ENCODE measurements at places on chromosomes 5 and 9. TPM values are rescaled to one million over a fixed set of nuclear protein-coding genes. Genes with fewer than 3 reads are reported as not detected.

DNA sequence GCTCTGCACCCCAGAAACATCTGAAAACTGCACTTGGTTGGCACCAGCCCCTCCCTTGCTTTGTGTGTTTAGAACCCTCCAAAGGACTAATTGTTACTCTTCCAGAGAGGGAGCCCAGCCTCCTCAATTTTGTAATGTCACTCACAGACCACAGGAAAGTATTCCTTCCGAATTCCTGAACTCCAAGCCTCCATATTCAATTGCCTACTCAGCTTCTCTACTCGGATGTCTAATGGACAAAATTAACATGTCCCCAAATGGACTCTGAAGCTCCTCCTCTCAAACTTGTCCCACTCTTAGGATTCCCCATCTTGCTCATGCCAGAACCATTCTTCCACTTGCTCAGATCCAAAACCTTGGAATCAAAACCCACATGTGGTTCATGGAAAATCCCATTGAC is 3.9 kb upstream of the TMEM171 start:
- DNase-seq, result no peak

DNA sequence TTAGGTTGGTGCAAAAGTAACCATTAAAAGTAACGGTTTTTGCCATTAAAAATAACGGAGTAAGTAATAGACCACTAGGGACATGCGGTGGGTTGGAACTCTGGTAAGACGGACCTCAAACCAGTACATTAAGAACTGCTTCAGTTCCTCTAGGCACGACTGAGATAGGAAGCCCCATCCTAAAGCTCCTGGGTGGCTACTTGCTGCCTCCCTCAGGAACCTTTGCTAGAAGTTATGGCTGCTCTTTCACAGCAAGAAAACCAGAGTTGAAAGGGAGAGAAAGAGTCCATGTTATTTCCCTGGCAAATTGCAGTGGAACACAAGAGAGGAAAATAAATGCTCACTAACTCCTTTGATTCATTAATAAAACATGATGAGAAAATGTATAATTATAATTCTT is 47.6 kb downstream of the MCTP1 start:
- DNase-seq, result no peak

GRCh38 chr5:83516377-83516776 is 44.8 kb downstream of the VCAN start:
- peak; percentile 54 for DNase-seq

GRCh38 chr5:169649486-169649885 is 12.4 kb downstream of the DOCK2 start:
- DNase-seq, result no peak

DNA sequence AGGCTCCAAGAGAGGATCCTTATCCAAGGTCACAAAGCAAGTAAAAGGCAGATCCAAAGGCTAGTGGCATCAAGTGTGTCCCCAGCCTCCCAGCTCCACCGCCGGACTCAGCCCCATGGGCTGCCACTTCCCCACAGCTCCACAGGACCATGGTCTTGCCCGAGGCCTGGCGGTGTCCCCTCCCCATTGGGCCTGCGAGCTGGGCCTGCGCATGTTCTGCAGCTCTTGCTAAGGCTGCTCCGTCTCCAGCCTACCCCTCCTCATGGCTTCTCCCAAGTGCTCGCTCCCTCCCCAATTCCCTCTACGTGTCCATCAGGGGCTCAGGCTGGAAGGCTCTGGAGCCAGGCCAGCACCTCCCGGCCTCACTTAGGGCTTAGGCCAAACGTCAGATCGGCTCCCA is 29.4 kb downstream of the DBH start:
- no peak for DNase-seq

DNA sequence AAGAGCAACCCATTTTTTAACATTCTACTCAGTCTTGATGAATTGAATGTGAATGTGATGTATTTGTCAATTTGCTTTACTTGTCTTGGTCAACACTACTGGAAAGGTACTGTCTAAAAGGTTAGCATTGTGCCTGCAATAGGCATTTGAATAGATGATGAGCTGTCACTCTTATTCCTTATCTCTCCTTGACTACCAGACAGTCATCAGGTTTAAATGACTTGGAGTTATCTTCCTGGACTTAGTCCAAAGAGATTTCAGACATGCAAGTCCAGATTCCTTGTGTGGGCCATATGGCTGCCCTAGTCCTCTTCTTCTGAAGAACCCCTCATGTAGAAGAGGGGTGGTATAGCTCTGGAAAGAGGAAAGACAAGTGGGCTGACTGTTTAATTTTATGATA is 4.8 kb downstream of the ARHGEF28 start:
- no peak for DNase-seq

DNA sequence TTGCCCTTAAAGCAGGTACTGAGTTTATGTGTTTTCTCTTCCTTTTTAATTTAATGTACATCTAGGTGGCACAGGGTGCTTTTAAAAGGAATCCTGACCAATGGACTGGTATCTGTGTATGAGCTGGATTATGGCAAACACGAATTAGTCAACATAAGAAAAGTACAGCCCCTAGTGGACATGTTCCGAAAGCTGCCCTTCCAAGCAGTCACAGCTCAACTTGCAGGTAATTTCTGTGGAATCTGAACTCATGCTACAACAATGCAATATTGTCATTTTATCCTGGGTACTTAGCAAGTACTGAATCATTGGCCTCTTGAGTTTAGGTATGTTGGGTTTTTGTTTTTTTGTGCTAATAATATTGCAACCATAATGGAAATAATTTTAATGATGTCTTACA is 14.4 kb upstream of the TMOD1 start:
- DNase-seq, result no peak

CEP72 gene
- 2.0 TPM for total RNA-seq

- no peak for DNase-seq
Measured at GRCh38 chr5:38757451-38758245, 88.2 kb upstream of the OSMR start.

FIBCD1 gene
- total RNA-seq, result 0.18 TPM

DNA sequence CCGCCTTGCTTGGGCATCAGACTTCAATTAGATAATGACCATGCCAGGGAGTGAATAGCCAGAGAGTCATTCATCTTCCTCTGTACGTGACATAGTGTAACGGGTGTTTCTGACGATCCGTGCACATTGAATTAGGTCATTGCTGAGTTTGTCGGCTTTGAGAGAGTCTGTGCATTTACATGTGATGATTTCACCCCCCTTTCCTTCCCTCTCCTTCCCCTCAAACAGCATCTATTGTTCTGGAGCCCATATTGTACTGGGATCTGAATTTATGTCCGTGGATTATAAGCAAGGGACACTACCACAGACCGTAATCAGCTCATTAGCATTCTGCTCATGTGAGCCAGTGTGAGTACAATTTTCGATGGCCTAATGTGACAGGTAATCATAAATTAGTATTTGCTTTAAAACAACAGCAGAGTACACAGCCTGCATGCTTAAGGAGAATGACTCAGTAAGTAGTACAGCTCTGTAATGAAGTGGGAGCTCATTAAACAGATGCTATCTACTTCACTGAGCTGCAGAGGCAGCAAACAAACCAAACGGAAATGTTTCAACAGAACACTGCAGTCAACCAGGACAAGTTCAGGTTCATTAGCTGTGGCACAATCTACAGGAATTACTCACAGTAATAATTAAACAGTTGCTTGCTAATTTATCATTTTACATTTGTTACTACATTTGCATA is 302.1 kb downstream of the CSNK1G3 start:
- DNase-seq, result no peak

DNA sequence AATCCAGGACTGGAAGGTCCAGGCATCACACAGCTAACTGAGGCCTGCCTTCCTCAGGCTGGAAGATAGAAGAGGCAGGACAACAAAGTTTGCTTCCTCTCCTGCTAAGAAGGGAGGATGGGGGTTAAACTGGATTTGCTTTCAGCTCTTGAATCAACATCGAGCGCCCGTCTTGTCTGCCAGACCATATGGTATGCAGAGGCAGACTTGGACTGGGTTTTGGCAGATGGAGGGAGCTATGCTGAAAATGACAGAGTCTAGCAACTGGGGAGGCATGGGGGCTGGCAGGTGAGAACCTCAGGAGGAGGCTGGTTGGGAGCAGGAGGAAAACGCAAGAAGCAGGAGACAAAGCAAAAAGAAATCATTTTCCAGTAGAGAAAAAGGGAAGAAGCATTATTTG is 289.5 kb upstream of the IL12B start:
- DNase-seq, result no peak

DNA sequence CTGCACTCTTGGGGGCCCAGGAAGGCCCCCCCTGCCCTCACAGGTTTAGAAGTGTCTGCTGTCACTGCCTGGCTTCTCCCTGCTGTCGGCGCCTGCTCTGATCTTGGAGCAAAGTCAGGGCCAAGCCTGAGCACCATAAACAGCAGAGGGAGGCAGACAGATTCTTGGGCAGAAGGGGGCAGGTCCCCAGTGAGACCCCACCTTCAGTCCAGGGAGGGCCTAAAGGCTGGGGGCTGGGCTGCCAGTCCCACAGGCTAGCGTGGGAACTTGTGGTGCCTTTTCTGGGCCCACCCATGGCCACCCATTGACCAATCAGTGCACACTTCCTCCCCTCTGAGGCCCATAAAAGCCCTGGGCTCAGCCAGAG is 124.0 kb downstream of the OLFM1 start:
- no peak for DNase-seq

GRCh38 chr9:93064392-93065134 is 6.1 kb downstream of the SUSD3 start:
- peak; percentile 82 for DNase-seq

DNA sequence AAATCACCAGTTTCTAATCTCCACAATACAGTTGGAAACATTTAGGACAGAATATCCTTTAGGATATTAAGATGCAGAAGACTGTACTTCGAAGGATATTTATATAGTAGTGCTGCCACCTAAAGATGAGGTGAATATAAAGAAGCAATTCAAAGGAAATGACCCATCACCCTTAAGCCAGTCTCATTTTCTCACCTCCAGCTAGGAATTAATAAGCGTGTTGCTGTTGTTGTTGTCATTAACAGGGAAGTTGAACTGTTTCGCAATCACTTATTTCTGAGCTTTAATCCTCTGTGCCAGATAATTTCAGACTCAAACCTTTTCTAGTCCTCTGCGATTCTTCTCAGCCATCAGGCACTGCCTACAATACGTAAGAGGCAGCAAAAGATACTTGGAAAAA is 7.8 kb upstream of the PURA start:
- peak; percentile 20 for DNase-seq

GRCh38 chr9:128771094-128771721 is 519 bp downstream of the ZER1 start:
- DNase-seq, result no peak

DNA sequence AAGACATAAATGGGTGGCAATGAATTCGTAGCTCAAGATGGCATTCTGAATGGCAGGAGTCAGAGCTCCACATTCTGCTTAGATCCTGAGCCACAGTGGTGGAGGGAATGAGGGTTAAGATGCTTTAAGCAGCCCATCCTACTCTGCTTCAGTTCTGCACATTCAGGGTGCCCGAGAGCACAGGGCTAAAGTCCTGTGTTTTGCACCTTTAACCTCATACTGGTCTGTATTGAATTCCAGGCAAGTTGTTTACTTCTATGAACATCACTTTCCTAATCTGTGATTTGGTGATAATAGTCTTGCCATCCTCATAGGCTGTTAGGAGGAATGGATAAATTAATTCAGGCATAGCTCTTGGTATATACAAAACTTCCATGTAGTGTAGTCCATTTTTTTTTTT is 321.6 kb upstream of the CD180 start:
- no peak for DNase-seq

GRCh38 chr5:6108540-6108848 is 269.9 kb downstream of the MED10 start:
- no peak for DNase-seq

DNA sequence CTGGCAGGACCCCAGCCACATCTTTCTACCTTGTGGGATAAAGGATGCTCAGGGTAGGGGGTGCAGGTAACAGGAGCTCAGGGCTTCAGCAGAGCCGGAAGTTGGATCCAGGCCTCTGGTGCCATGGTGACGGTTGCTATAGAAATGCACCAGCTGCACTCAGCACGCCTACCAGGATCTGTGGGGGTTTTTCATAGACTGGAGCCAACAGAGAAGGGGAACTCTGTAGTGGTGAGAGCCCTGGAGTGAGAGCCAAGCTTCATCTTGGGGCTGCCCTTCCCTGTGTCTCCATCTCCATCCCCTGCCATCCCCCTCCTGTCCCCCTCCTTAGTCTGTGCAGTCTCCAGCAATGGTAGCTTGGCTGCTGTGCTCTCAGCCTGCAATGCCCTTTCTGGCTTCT is 27.5 kb upstream of the BOD1 start:
- DNase-seq, result peak; percentile 37

COL5A1 gene
- total RNA-seq, result 48.2 TPM

- DNase-seq, result no peak
Measured at GRCh38 chr5:63935103-63935502, 27.1 kb downstream of the HTR1A start.

DNA sequence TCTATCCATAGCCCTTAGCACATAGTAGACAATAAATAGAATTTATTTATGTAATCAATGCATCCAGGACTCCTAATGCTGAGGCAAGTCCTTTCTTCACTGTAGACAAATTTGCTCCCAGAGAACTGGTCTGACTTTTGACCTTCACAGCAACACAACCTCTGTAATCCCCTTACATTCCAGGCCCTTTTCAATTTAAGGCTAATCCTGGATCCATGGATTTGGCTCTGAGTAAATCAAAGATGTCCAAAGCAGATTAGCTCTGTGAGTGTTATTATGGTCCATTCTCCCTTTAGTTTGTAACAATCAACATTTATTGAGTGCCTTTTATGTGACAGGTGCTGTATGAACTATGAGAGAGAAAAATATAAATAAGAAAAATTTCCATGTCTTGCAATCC is 27.4 kb upstream of the TMC1 start:
- DNase-seq, result no peak

GRCh38 chr9:100579665-100580064 is 1.8 kb downstream of the CAVIN4 start:
- DNase-seq, result no peak

- no peak for DNase-seq
Measured at GRCh38 chr5:88813244-88813643, 69.7 kb downstream of the MEF2C start.

DNA sequence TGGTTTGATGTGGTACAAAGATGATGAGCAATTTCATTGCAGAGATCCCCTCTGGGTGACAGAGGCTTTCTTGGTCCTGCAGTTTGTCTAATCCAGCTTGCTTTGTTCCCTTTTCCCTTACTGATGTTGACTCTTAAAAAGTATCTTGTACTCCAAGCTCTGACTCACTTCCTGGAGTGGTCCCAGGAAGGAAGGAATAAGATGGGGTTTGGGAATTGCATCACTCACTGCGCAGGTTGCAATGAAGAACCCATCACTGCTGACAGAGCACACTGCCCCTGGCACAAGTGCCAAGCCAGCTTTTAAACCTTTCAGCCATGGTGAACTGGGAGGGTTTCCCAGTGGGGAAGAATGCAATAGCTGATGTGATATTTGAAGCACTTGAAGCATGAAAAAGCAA is 662.2 kb upstream of the CTNND2 start:
- DNase-seq, result no peak

DNA sequence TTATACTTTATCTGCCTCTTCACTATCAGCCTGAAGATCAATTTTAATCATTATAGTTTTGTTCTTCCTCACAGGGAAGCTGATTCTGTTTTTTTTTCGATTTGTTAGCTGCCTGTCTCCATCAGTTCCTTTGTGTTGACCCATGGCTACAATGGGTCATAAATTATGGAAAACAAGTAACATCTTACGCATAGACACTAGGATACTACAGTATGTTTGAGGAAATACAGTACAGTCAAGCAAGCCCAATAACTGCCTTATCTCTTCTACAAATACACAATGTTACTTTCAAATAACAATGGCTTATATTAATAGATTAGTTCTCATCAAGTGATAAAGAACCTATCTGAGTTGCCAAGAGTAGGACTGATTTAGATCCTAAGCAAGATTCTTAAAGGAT is 160.5 kb upstream of the FREM1 start:
- DNase-seq, result no peak

IFNE gene
- not detected for total RNA-seq

Data from stomach (tissue), 19 donors.